ENCODE measurements at places on chromosomes 7 and 10.

- DNase-seq, result no peak
Measured at GRCh38 chr7:27647046-27647445, 15.6 kb downstream of the HIBADH start.

DNA sequence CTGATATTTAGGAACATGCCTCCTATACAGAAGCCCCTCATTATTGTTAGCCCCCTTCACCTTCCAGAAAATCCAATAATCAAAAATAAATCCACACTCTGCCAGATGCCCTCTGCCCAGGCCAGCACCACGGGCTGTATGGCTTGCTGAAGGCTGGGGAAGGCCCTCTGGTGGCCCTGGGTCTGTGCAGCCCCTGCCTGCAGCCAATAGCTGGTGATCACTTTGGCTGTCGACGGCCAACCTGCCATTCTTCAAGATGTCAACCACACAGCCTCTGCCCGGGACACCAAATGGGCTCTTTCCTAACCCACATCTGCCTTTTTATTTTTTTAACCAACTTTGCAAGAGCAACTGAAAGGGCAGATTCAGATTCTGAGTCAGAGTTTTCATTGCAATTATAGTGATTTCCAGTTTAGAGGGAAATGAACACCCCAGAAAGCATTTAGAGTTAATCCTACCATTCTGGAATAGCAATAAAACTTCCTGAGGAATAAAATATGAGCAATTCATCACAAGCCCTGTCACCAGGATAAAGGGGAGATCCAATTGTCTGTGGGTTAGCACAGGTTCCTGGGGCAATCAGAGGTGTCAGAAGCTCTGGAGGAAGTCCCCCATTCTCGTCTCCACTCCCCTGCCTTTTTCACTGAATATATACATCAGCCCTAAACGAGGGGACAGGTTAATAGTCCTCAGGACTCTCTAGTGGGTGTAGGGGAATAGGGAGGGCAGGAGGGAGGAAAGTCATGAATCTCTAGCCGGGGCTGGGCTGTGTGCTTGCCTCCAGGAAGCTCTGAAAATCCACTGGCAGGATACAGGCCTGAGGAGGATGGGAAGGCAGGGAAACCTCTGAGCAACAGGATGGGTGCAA, 211.3 kb downstream of the GRID1 start:
- DNase-seq, result no peak

- no peak for DNase-seq
Measured at GRCh38 chr7:64045301-64046040, at the start of gene ZNF727. Gene ZNF727, plus strand, starts transcription at chr7:64045434. Its CDS starts 188 bp downstream, at chr7:64045622.

DNA sequence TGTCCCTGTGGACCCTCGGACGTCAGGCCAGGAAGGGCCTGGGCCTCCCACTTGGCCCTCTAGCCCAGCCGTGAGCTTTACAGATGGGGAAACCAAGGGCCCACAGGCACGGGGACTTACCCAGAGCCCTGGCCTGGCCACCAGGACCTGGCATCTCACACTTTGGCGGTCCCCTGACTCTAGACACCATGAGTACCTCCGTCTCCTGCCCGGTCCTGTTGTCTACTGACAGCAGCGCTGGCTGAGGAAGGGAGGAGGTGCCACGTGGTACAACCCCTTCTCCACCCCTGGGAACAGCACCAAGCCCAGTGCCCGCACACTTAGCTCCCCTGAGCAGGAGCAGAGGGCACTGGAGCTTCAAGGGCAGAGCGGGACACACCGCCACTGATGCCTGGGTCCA, 26.1 kb downstream of the ADGRA1 start:
- DNase-seq, result no peak

- DNase-seq, result no peak
Measured at GRCh38 chr10:123636598-123637325, 29.4 kb upstream of the GPR26 start.

DNA sequence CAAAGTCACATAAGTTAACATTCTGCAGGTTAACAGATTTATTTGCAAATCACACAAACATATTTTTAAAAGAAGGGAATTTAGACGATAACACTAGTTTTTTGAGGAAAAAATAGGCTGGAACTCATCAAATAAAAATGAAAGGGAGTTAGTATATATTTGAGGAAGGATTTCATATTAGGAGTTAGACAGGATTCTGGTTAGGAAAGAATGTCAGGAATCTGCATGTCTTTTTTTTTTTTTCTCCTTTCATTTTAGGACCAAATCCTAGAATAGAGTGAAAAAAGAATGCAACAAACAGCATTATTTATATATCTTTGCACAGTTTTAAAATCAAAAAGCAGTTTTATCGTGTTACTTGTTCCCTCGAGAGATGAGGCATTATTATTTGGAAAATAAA, 8.9 kb upstream of the TRDMT1 start:
- DNase-seq, result no peak

GRCh38 chr10:1291178-1292090, 235.2 kb downstream of the WDR37 start:
- no peak for DNase-seq

- no peak for DNase-seq
Measured at GRCh38 chr7:90312745-90313144, 8.4 kb downstream of the FAM237B start.

GRCh38 chr10:99975942-99976809, 33.6 kb downstream of the DNMBP start:
- no peak for DNase-seq

GRCh38 chr10:106917452-106918055, 247.0 kb downstream of the SORCS1 start:
- peak; percentile 7 for DNase-seq

GRCh38 chr10:7098160-7098762, 312.6 kb downstream of the SFMBT2 start:
- no peak for DNase-seq
